ENCODE measurements at places on chromosomes 1 and 21. TPM values are rescaled to one million over a fixed set of nuclear protein-coding genes. Genes with fewer than 3 reads are reported as not detected.

The FAM163A gene
- total RNA-seq: not detected

The DTL gene
- 70.6 TPM for total RNA-seq

The ERG gene
- total RNA-seq: not detected

The LENEP gene
- 0.97 TPM for total RNA-seq
